ENCODE measurements at places on chromosomes 6 and 20.
A peak's percentile ranks its signal among the peaks of the same experiment; 100 is the strongest.

GRCh38 chr6:133804265-133804664 is 84.6 kb upstream of the TCF21 start:
- H3K36me3 ChIP-seq = no peaks in the 10 kb centered on the region
- H3K4me1 ChIP-seq = no peaks in the 10 kb centered on the region
- H3K4me3 ChIP-seq = no peak overlapping the region
- no peaks in the 10 kb centered on the region for H3K27me3 ChIP-seq
- peak; percentile 52 for DNase-seq

GRCh38 chr6:96502915-96503314 is 18.7 kb upstream of the UFL1 start:
- no peaks in the 10 kb centered on the region for H3K4me1 ChIP-seq
- H3K27me3 ChIP-seq = no peaks in the 10 kb centered on the region
- H3K4me3 ChIP-seq = no peak overlapping the region
- no peaks in the 10 kb centered on the region for H3K36me3 ChIP-seq
- H3K27ac ChIP-seq = no peak overlapping the region
- DNase-seq = no peak

GRCh38 chr6:114833211-114833610 is 490.4 kb upstream of the HS3ST5 start:
- no peaks in the 10 kb centered on the region for H3K36me3 ChIP-seq
- no peak overlapping the region for H3K4me3 ChIP-seq
- no peaks in the 10 kb centered on the region for H3K4me1 ChIP-seq
- DNase-seq = no peak

- DNase-seq = no peak
- H3K36me3 ChIP-seq = no peaks in the 10 kb centered on the region
- peaks cover 3% of the 10 kb centered on the region for H3K27me3 ChIP-seq
- H3K27ac ChIP-seq = no peak overlapping the region
Observed at GRCh38 chr6:89500611-89501010, 67.7 kb downstream of the ANKRD6 start.

DNA sequence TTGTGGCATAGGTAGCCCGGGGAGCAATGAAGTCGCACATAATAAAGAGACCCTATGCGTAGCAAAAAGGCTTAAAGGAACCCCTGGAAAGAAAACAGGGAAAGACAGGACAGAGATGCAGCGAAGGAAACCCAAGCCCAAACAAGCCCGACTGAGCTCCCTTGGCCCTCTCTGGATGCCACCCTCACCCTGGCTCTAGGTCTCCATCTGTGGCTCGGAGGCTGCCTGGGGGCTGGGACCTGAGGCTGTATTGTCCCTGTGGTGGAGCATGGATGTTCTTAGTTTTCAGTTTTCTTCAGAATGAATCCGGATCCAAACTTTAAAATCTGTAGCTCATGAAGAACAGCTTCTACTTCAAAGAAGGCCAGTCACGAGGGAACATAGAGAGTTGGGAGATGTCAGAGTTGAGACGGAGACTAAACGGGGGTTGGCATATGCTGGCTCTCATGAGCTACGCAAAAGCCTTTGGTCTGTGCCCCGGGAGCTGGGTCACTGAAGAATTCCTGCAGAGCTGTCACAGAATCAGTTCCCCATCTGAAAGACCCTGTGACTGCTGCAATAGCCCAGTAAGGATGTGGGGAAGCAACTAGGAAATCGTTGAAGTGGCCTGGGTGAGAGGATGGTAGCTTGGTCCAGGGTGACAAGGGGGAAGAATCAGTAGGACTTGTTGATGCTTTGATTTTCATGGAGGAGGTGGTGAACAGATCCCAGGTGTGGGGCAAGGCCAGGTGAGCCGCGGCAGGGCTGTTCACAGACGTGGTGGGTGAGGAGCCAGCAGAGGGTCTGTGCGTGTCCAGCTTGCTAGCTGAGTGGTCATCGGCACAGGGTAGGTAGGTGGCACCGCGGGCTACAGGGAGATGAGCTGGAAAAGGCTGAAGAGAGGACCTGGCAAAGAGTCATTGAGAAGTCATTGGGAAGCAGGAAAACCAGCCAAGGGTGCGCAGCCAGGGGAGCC is 35.2 kb downstream of the SYNDIG1 start:
- no peak overlapping the region for H3K27ac ChIP-seq
- no peaks in the 10 kb centered on the region for H3K27me3 ChIP-seq
- H3K4me3 ChIP-seq = no peak overlapping the region
- no peak for DNase-seq
- H3K4me1 ChIP-seq = peaks cover 22% of the 10 kb centered on the region
- H3K36me3 ChIP-seq = no peaks in the 10 kb centered on the region

- peaks cover 8% of the 10 kb centered on the region for H3K27me3 ChIP-seq
- H3K4me1 ChIP-seq = peaks cover 18% of the 10 kb centered on the region
- DNase-seq = no peak
Observed at GRCh38 chr20:64057628-64058498, 5.1 kb upstream of the TCEA2 start.

GRCh38 chr6:77448546-77448945 is 14.7 kb downstream of the HTR1B start:
- H3K36me3 ChIP-seq = no peaks in the 10 kb centered on the region
- no peak overlapping the region for H3K27ac ChIP-seq
- no peaks in the 10 kb centered on the region for H3K27me3 ChIP-seq
- H3K4me1 ChIP-seq = no peaks in the 10 kb centered on the region
- H3K4me3 ChIP-seq = no peak overlapping the region
- no peak for DNase-seq

GRCh38 chr6:161361529-161361928 is 87.7 kb upstream of the AGPAT4 start:
- no peak for DNase-seq
- no peaks in the 10 kb centered on the region for H3K36me3 ChIP-seq
- H3K4me3 ChIP-seq = no peak overlapping the region
- no peaks in the 10 kb centered on the region for H3K27me3 ChIP-seq
- H3K4me1 ChIP-seq = peaks cover 10% of the 10 kb centered on the region

DNA sequence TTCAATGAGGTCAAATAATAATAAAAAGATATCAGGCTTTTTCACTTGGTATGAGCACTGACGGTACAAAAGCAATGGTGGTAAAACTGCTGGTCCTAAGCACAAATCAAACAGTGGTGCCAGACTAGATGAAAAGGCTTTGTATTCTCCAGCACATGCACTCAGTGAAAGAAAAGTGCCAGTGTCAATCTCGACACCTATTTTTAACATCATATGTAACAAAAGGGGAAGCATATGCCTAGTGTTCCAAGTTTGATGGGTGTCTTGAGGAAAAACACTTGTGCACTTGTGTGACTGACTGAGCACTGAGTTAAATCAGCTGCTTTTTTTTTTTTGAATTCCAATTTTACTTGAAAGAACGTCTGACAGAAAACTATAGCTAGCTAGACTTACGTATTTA is 27.3 kb downstream of the MED23 start:
- no peak for DNase-seq
- no peak overlapping the region for H3K27ac ChIP-seq
- no peaks in the 10 kb centered on the region for H3K27me3 ChIP-seq
- peaks cover 3% of the 10 kb centered on the region for H3K4me1 ChIP-seq

DNA sequence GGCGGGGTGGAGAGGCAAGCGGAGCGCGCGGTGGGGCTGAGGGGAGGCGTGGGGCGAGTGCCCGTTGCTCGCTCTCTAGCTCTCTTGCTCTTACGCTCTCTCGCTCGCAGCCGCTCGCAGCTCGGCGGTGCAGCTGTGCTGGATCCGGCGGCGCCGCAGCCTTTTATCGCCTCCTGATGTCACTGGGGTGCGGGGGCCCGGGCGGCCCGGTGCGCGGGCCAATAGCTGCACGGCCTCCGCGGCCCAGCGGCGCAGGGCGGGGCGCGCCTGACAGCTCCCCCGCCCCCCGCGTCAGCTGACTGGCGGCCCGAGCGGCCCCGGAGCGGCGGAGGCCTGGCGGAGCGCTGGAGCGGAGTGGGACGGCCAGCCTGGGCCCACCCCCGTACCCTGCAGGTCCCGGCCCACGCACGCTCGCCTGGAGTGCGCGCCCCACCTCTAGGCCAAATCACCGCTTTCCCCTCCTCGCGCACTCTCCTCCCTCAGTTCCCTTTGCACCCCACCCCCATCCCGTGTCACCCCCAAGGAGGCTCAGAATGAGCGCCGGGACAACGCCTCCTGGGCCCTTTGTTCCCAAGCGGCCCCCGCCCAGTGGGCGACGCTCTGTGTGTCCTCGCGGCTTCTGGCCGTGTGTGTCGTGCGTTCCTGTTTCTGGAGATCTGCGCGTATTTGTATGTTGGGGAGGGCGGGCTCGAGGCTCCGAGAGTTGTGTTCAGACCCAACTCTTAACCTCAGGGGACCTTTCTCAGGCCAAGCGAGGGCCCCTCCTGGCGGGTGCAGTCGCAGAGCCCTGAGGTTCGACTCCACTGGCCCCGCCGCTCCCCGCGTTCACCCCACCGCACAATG is at the start of gene MAFB:
Gene MAFB (minus strand): TSS at position 137 of the 843 bp plus-strand sequence. CDS start 386 bp downstream, outside the sequence.
- H3K36me3 ChIP-seq = no peaks in the 10 kb centered on the region
- H3K4me1 ChIP-seq = peaks cover 23% of the 10 kb centered on the region
- H3K4me3 ChIP-seq = peak within 1 kb of the TSS; percentile 64

- no peaks in the 10 kb centered on the region for H3K27me3 ChIP-seq
- peaks cover 10% of the 10 kb centered on the region for H3K4me1 ChIP-seq
- H3K36me3 ChIP-seq = no peaks in the 10 kb centered on the region
Observed at GRCh38 chr6:3431994-3432393, 24.9 kb downstream of the SLC22A23 start.

- no peak overlapping the region for H3K4me3 ChIP-seq
- H3K36me3 ChIP-seq = no peaks in the 10 kb centered on the region
- H3K4me1 ChIP-seq = no peaks in the 10 kb centered on the region
- DNase-seq = no peak
- H3K27ac ChIP-seq = no peak overlapping the region
- H3K27me3 ChIP-seq = no peaks in the 10 kb centered on the region
Observed at GRCh38 chr6:148200781-148201180, 141.9 kb upstream of the SASH1 start.

GRCh38 chr6:127737009-127737486 is 160.1 kb downstream of the C6orf58 start:
- H3K36me3 ChIP-seq = no peaks in the 10 kb centered on the region
- H3K4me1 ChIP-seq = no peaks in the 10 kb centered on the region
- no peaks in the 10 kb centered on the region for H3K27me3 ChIP-seq
- no peak overlapping the region for H3K4me3 ChIP-seq
- H3K27ac ChIP-seq = no peak overlapping the region

GRCh38 chr6:105909106-105909505 is 177.0 kb upstream of the PRDM1 start:
- no peak overlapping the region for H3K27ac ChIP-seq
- H3K36me3 ChIP-seq = no peaks in the 10 kb centered on the region
- H3K27me3 ChIP-seq = no peaks in the 10 kb centered on the region
- DNase-seq = no peak

GRCh38 chr6:3768502-3768901 is 17.0 kb upstream of the PXDC1 start:
- no peaks in the 10 kb centered on the region for H3K4me1 ChIP-seq
- no peaks in the 10 kb centered on the region for H3K36me3 ChIP-seq
- H3K4me3 ChIP-seq = no peak overlapping the region

DNA sequence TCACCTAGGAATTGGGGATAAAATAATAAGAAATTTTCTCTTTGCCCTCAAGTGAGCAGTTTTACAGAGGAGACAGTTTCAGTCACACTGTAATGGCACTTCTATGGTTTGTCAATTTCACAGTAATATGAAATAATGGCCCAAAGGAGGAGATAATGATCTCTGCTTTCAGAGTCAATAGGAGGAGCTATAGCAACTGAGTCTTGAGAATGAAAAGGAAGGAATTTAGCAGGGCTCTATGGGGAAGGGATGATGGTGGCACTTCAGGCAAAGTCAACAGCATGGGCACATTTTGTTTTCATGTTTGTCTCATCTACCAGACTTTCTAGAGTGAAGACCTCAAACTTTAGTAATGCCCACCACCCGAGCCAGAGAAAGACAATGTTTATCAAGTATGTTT is 138.3 kb upstream of the HMGN3 start:
- H3K27me3 ChIP-seq = no peaks in the 10 kb centered on the region
- DNase-seq = no peak
- H3K4me3 ChIP-seq = no peak overlapping the region
- no peak overlapping the region for H3K27ac ChIP-seq

DNA sequence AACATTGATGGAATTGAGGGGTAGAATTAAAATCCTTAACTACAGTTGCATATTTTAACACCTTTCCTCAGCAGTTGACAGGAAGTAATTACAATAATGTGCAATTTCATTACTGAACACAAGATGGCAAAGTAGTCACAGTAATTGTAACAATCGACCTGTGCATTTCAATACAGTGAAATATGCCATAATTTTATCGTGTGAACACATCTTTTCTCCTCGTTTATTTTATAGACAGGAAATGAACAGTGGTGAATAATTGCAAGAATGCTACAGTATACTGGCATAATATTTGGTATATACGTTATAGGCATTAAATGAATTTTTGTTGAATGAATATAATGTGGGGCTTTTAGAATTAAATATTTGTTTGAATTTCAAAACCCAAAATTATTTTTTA is 25.0 kb downstream of the CYB5R4 start:
- H3K4me1 ChIP-seq = no peaks in the 10 kb centered on the region
- no peak overlapping the region for H3K27ac ChIP-seq
- H3K27me3 ChIP-seq = no peaks in the 10 kb centered on the region
- H3K4me3 ChIP-seq = no peak overlapping the region
- H3K36me3 ChIP-seq = no peaks in the 10 kb centered on the region

DNA sequence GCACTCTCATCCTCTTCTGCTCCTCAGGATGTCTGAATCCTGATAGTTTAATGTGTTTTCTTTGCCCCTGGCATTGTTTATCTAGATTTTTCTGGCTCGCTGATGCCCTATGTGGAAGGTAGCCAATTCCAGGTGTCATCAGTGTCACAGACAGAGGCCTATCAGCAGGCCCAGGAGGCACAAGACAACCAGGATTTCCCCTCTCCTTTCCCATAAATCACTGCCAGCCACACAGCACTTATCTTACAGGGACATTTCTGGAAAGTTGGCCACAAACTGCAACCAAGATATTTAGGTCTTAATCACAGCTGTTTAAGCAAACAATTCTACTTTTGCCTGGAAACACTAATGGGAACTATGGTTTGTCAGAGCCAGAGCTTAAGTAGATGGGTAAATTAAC is 28.1 kb downstream of the ADGRF5 start:
- no peak overlapping the region for H3K27ac ChIP-seq
- H3K36me3 ChIP-seq = no peaks in the 10 kb centered on the region
- no peaks in the 10 kb centered on the region for H3K4me1 ChIP-seq
- no peak overlapping the region for H3K4me3 ChIP-seq

GRCh38 chr6:36577301-36577700 is 16.9 kb upstream of the SRSF3 start:
- peaks cover 21% of the 10 kb centered on the region for H3K4me1 ChIP-seq
- peak overlapping the region; percentile 47 for H3K27ac ChIP-seq
- no peaks in the 10 kb centered on the region for H3K27me3 ChIP-seq
- DNase-seq = peak; percentile 97

- H3K27ac ChIP-seq = no peak overlapping the region
- peak; percentile 12 for DNase-seq
- H3K27me3 ChIP-seq = no peaks in the 10 kb centered on the region
- peaks cover 5% of the 10 kb centered on the region for H3K4me1 ChIP-seq
- no peak overlapping the region for H3K4me3 ChIP-seq
Observed at GRCh38 chr6:11682561-11682975, 96.0 kb downstream of the ADTRP start.

- no peak overlapping the region for H3K27ac ChIP-seq
- H3K4me3 ChIP-seq = no peak overlapping the region
- H3K27me3 ChIP-seq = no peaks in the 10 kb centered on the region
- no peak for DNase-seq
- H3K4me1 ChIP-seq = no peaks in the 10 kb centered on the region
- no peaks in the 10 kb centered on the region for H3K36me3 ChIP-seq
Observed at GRCh38 chr20:20217621-20218020, 150.3 kb upstream of the INSM1 start.

GRCh38 chr6:53985366-53985765 is 125.9 kb upstream of the MLIP start:
- DNase-seq = peak; percentile 40
- H3K4me1 ChIP-seq = peaks cover 40% of the 10 kb centered on the region
- no peaks in the 10 kb centered on the region for H3K36me3 ChIP-seq
- H3K4me3 ChIP-seq = no peak overlapping the region
- H3K27me3 ChIP-seq = no peaks in the 10 kb centered on the region
- peak overlapping the region; percentile 89 for H3K27ac ChIP-seq

Measured in astrocyte (in vitro differentiated cells and primary cell).